ENCODE measurements at places on chromosomes 11 and 22.

DNA sequence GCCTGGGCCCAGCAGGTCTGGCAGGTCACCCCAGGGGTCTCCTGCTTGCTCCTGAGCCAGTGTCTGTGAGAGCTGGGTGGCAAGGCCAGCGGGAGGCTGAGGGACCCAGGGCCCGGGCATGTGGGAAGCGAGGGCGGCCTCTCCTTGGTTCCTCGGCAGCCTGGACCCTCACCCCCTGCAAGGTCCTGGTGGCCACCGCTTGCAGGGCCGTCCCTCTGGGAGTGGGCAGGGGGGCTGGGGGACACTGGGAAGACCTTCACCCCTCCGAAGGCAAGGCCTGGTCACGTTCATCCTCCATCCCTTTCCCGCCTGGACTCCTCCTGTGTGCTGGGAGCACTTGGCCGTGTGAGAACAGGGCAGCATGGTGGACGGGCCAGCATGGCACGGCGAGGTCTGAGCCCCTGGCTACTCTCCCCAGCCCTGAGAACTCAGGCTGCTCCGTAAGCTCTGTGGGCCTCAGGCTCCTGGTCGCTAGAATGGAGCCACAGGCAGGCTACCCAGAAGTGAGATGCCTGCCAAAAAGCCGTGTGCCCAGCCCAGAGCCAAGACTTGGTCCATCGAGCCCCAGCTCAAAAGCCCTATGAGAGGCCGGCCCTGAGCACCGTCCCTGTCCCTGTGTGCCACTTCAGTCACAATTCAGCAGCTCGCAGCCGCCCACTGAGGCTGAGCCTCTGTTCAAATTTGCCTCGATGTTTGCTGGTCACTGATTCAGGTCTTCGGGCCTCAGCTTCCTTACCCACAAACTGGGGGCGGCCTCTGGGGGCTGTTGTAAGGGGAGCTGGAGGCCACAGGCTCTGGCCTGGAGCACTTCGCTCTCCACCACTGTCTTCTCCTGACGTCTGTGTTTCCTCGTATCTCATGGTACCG lies 45.0 kb downstream of the IGLL1 start:
- no peak for DNase-seq

DNA sequence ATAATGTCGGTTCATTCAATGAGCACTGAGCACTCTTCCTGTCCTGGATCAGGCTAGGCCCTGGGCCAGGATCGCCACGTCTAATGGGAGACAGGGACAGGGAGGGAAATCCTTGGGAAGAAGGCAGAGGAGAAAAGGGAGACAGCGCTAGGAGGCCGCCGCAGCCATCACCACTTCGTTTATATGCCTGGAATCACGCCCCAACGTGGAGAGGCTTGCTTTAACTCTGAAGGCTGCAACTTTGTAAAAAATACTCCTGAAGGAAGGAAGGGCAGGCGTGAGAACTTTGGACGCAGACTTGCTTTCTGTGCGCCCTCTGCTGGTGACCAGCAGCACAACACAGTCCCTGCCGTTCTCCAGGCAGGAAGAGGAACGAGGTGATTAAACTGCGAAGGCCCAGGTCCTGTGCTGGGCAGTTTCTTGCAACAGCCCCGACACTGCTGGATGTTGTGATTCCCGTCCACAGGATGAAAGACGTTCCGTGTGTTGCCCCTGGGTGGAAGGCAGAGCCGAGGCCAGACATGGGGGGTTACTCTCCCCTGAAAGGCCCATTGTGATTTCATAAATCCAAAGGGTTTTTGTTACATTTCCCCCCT lies 22.1 kb downstream of the RIBC2 start:
- DNase-seq = peak; percentile 61

DNA sequence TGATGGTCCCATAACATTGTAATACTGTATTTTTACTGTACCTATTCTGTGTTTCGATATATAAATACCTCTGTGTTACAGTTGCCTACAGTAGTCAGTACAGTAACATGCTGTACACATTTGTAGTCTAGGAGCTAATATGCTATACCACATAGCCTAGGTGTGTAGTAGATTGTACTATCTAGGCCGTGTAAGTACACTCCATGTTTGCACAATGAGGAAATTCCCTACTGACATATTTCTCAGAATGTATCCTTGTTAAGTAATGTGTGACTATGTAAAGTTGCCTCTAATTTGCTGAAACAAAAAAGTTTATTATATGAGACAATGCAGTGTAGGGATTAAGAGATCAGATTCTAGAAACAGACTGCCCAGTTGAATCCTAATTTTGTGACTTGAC lies 21.3 kb downstream of the CAPRIN1 start:
- no peak for DNase-seq

DNA sequence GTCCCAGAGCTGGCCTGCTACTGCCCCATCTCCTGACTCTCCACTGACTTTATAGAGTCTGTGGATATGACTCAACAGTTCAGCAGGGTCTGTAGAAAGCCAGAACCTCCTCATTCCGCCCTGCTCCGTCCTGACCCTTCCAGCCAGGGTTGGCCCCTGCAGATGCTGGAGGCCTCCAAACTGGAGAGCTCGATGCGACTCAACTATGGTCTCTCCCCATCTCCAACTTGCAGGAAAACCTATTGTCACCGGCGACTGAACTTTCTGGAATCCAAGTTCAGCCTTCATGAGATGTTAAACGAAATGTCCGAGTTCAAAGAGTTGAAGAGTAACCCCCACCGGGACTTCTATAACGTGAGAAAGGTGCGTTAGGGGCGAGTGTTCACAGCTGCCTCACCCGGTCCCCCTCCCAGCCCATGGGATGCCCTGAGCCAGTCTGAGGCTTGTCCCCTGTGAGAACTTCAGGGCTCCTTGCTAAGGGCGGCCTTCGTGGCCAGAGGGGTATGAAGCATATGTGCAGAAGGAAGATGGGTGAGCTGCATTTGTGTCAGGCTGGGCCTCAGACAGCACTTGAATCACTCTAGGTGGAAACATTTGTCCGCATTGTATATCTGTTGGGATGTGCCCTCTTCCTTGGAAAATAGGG lies 32.1 kb downstream of the AMPD3 start:
- no peak for DNase-seq

- DNase-seq = no peak
Observed at GRCh38 chr11:122175306-122175705, 59.3 kb upstream of the BLID start.

GRCh38 chr22:37207981-37208380 lies 4.3 kb downstream of the SSTR3 start:
- no peak for DNase-seq

DNA sequence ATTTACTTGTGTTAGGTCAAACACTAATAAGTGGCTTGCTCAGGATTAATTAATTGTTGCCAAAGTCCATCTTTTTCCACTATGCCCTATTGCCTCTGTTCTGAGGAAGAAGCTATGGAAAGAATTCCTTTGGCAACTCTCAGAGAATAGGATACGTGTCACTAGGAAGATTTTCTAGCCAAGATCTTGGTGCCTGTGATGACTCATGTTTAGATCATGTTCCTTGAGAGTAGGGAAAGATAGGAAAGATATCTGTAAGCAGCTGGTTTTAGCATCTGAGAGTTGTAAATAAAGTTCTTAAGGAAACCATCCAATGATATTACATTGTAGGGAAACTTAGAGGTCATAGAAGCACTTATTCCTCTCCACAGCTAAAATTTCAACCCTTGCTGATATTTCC lies 15.7 kb downstream of the SLN start:
- no peak for DNase-seq

- no peak for DNase-seq
Observed at GRCh38 chr11:88618327-88619070, 281.0 kb upstream of the CTSC start.
